ENCODE measurements at places on chromosomes 5 and 9. TPM values are rescaled to one million over a fixed set of nuclear protein-coding genes. Genes with fewer than 3 reads are reported as not detected.

GRCh38 chr9:22649384-22649783 lies 202.8 kb downstream of the DMRTA1 start:
- no peaks in the 10 kb centered on the region for H3K4me1 ChIP-seq
- no peak overlapping the region for H3K4me3 ChIP-seq
- H3K27me3 ChIP-seq, result no peaks in the 10 kb centered on the region
- H3K27ac ChIP-seq, result no peak overlapping the region
- no peaks in the 10 kb centered on the region for H3K36me3 ChIP-seq

PLPPR1 gene
- 0.81 TPM for total RNA-seq

YTHDC2 gene
- total RNA-seq, result 21.8 TPM

CCDC183 gene
- total RNA-seq, result 1.5 TPM

DNA sequence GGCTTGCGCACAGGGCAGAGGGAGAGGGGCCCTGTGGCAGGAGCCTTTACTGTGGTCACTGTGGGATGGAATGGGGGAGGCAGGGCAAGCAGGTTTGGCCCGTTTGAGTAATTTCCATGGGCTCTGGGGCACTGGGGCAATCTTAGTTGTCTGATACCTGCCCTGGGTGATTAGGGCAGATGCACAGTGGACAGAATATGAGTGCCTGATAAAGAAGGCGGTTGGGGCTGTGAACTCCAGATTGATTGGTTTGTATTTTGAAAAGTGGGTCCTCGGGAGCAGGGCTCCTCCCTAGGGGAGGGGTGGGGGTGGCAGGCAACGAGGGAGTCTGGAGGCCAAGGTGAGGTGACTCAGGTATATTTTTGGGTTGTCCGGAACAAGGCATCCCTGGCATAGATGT lies 247.5 kb downstream of the NSG2 start:
- H3K27ac ChIP-seq, result no peak overlapping the region
- H3K4me1 ChIP-seq, result no peaks in the 10 kb centered on the region
- no peak overlapping the region for H3K4me3 ChIP-seq
- H3K27me3 ChIP-seq, result no peaks in the 10 kb centered on the region
- H3K36me3 ChIP-seq, result no peaks in the 10 kb centered on the region
- no peak for DNase-seq

DNA sequence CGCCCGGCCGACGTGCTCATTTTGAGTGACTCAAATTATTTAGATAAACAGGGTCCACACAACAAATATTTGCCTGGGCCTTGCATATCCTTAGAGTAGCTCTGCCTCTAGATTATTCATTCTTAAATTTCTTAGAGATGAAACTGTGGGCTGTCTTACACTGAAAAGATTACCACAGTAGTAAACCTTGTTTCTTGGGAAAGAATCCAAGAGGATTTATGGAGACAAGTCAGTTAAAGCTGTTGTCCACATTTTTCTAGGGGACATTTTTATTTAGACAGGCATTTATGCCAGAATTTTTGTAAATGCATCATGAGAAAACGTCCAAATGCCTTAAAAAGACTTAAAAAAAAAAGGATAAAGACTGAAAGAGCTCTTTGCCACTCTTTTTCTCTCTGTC lies 32.6 kb upstream of the RANBP3L start:
- peak overlapping the region; percentile 43 for H3K27ac ChIP-seq
- no peak for DNase-seq
- H3K4me1 ChIP-seq, result peaks cover 43% of the 10 kb centered on the region

DNA sequence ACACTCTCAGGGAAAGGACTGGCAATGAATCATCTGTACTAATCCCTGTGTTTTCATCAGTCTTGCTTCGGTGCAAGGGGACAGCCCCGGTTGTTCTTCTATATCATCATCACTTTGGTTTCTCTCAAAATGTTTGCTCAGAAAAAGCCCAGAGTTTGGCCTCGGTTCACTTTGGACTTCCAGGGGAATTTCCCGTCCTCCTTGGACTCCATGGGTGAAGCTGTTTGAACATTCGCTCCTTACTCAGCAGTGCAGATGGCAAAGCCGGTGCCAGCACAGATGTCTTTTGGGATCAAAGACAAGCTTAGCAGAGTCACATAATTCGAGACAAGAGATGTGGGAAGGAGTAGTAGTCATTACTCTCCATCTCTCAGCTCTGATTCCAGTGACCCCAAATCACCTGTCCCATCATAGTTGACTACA lies 69.8 kb upstream of the TNFSF8 start:
- no peak for DNase-seq
- H3K27me3 ChIP-seq, result no peaks in the 10 kb centered on the region
- no peaks in the 10 kb centered on the region for H3K4me1 ChIP-seq
- no peaks in the 10 kb centered on the region for H3K36me3 ChIP-seq

DNA sequence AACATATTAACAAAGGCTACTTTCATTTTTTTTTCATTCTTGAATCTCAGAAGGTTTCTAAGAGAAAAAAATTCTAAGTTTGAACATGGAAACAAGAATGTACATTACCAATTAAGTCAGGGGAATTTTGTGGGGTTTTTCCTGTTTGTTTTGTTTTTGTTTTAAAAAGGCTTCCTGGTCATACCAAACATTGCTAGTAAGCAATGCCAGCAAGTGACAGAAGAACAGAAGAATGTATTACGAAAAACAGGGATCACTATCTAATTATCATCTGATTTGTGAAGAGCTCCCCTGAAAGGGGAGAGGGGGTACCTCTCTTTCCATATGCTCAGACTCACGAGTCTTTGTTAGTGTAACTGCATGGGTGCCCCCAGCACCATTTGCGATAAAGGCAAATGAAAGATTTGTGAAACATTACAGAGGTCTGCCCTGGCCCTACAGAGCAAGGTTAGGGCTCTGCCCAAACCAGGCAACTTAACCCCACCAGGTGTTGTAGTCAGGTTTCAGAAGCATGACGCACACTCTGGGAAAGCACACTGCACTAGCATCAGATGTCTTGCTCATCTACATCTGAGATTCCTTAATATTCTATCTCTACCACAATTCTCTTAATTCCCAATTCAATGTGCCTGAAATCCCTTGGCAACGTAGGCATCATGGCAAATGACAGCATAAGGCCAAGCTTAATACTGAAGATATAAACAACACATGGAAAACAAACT lies 268.2 kb downstream of the MLLT3 start:
- DNase-seq, result no peak
- H3K27me3 ChIP-seq, result no peaks in the 10 kb centered on the region
- no peak overlapping the region for H3K4me3 ChIP-seq

GRCh38 chr5:4018007-4018406 lies 422.4 kb downstream of the IRX1 start:
- peak overlapping the region; percentile 32 for H3K27ac ChIP-seq
- peaks cover 7% of the 10 kb centered on the region for H3K4me1 ChIP-seq
- no peaks in the 10 kb centered on the region for H3K27me3 ChIP-seq
- no peaks in the 10 kb centered on the region for H3K36me3 ChIP-seq

GRCh38 chr9:71733176-71733575 lies 35.1 kb downstream of the CEMIP2 start:
- H3K36me3 ChIP-seq, result peaks cover 12% of the 10 kb centered on the region
- no peak overlapping the region for H3K4me3 ChIP-seq
- H3K27me3 ChIP-seq, result no peaks in the 10 kb centered on the region
- DNase-seq, result no peak
- no peaks in the 10 kb centered on the region for H3K4me1 ChIP-seq
- H3K27ac ChIP-seq, result no peak overlapping the region

DNAH5 gene
- 0.16 TPM for total RNA-seq

DNA sequence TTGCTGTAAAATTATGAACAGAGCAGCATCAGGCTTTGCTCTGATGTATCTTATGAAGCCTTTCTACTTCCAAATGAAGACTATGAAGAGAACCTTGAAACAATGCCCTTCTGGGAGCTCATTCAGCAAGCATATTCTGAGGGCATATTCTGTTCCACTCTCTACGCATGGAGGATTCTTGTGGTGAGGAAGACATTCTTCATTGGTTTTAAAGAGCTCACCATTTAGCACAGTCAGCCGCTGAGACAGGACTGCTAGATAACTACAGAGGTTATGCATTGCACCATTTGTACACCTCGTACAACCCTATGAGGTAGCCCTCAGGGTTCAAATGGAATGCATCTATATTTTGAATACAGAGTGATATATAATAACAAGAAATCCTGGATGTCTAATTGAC lies 61.0 kb downstream of the INVS start:
- H3K27ac ChIP-seq, result no peak overlapping the region
- H3K36me3 ChIP-seq, result no peaks in the 10 kb centered on the region
- H3K27me3 ChIP-seq, result no peaks in the 10 kb centered on the region
- no peak overlapping the region for H3K4me3 ChIP-seq

DNA sequence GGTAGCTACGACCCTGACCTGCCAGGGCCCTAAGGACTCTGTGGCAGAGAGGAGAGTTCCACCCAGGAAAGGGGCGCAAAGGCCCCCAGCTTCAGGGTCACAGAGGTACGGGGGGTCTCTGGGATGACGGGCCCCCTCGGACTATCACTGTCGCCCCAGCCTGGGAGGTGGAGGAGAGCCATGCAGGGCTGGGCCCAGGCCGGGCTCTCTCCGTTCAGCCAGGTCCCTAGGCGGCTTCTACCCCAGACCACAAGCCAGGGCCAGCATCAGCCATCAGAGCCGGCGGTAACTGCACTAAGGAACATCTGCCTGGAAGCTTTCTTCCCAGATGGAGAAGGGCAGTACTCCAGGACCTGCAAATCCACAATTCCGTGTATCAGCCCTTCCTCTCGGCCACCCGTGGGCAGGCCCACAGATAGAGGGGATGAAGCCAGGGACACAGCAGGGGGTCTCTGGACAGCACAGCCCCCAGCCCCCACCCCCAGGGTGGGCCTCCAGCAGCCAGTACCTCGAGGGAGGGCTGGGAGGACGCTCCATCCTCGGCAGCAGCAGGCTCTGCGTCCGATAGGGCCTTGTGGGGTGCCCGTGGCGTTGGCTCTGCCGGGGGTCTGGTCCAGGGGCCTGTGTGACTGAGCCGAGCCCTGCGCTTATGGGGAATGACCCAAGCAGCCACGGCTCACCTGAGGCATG lies 38.4 kb downstream of the NACC2 start:
- H3K27ac ChIP-seq, result no peak overlapping the region
- H3K4me1 ChIP-seq, result peaks cover 99% of the 10 kb centered on the region
- no peaks in the 10 kb centered on the region for H3K36me3 ChIP-seq
- H3K27me3 ChIP-seq, result no peaks in the 10 kb centered on the region
- H3K4me3 ChIP-seq, result no peak overlapping the region
- peak; percentile 59 for DNase-seq

PRELID2 gene
- 19.9 TPM for total RNA-seq

CER1 gene
- total RNA-seq, result 0.71 TPM

SLC36A2 gene
- not detected for total RNA-seq

DNA sequence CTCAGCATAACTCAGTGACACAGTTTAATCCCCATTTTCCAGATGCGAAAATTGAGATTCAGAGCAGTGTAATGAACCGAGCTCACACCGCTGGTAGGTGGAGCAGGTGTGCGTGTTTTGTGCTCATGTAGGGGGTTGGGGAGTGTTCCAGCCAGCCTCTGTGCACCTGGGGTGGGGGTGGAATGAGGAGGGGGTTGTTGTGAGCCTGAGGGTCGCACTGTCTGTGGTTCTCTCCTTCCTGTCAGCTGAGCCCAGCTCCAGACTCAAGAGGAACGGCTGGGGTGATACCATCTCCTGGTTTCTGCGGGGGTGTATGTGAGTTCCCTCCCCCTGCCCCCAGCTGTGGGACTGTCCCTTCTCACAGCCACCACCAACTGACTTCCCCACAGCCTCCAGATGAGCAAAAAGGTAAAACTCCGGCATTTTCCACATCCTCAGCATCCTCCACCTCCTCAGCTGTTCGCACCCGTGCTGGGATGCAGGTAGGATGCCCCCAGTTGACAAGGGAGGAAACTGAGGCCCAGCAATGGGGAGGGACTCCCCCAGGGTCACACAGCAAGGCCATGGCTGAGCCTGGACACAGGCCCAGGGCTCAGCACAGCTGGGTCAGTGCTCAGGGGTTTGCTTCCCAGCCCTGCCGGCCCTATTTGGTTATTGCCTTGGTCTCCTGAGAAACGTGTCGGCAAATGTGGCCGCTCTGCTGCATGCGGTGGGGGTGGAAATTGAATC lies 2.1 kb downstream of the SH2D3C start:
- H3K4me3 ChIP-seq, result no peak overlapping the region
- H3K27me3 ChIP-seq, result no peaks in the 10 kb centered on the region
- no peaks in the 10 kb centered on the region for H3K4me1 ChIP-seq

DNA sequence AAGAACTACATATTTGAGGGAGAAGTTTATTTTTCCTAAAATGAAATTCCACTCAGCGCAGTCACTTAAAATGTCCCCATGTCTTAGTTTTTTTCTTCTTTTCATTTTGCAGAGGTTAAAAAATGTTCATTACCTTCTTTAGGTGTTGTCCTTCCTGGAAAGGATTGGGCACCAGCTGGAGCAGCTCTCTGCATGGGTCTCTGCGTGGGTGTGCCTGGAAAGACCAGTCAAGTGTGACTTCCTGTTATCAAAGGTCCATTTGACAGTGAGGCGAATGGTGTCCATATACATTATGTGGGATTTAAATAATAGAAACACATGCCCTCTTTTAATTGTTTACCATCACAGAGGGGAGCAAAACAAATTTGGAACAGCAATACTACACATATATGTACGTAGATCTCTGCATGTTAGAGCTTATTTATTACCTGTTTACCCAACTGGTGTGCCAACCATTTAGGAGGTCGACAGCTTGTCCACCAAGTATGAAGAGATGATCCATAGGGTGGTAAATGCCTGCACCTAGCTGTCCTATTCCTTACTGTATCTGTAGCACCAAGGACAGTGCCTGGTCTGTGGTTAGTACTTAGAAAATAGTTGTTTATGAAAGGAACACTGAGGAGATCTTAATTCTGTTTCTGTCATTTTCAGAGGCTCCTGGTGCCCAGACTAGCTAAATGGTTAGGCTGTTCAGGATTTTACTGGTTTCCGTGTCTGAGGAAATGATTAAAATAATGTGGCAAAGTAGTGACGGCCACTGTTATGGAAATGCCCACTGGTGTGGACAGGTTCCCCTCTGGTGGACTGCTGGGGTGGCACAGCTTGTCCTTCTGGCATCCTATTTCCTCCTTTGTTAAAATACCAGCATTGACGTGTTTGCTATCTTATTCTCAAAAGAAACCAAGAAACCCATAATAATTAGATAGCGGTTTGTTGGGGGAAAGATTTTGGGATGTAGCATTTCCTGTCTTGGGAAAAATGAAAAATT lies 200.4 kb downstream of the MAST4 start:
- H3K4me1 ChIP-seq, result no peaks in the 10 kb centered on the region
- H3K27ac ChIP-seq, result no peak overlapping the region
- no peaks in the 10 kb centered on the region for H3K36me3 ChIP-seq
- no peak for DNase-seq

RUSC2 gene
- 47.1 TPM for total RNA-seq

DNA sequence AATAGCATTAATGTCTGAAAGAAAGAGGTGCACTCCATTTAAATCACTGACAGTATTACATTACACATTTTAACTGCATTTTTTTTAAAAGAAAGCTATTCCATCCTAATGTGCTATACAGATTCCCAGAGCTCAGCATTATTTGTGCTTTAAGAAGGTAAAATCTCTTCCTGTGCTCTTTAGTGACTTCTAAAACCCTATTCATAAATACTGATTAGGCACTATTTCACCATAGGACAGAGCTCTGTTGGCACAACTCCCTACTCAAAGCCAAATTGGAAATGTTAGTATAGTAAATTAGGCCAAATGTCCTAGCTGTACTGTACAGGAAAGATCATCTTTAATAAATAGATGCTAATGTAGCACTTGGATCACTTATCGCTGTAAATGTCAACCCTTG lies 262.5 kb downstream of the TUSC1 start:
- no peaks in the 10 kb centered on the region for H3K36me3 ChIP-seq
- no peaks in the 10 kb centered on the region for H3K4me1 ChIP-seq
